ENCODE measurements at places on chromosomes 6 and 20.

DNA sequence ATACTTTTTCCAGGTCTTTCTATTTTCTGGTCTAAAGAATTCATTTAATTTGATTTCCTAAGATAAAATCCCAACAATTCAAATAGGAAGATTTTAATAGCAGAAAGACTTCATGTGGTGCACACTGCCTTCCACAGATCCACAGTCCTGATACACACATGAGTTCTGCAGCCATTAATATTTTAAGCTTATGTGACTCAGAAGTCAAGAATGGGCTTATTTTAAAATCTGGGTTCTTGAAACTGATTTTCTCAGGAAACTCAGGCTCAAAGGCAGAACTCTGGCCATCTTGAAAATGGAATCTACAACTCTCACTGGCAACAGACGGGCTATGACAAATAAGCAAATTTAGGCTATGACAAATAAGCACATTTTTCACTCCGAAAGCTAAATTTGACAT is 88.2 kb downstream of the COL12A1 start:
- DNase-seq, result no peak

- DNase-seq, result no peak
Measured at GRCh38 chr20:48689388-48689787, 138.4 kb downstream of the PREX1 start.

DNA sequence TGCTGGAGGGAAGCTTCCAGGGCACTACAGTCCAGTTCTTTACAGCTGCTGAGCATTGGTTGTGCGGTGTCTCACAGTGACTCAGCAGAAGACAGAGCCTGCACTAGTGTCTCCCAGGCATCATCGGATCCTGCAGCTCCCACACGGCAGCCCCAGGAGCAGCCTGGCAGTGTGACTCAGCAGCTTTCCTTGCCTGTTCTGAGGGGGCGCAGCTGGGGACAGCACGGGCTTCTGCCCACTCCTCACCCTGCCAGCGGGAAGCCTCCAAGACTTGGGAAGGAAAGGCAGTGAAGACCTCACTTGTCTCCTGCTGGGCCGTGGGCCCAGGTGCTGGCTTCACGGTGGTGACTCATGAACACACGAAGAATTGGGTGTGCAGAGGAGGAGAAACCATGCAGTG is 165.4 kb downstream of the SYNDIG1 start:
- no peak for DNase-seq

- DNase-seq, result no peak
Measured at GRCh38 chr6:13400772-13401171, 72.4 kb upstream of the TBC1D7 start.

GRCh38 chr6:108029226-108029921 is 45.2 kb downstream of the OSTM1 start:
- DNase-seq, result no peak

All from esophagus squamous epithelium (tissue), 5 donors.